A549 treated with DMSO at 1 μM for 4 hours (cell line): ENCODE measurements at places on chromosomes 3 and 15. TPM values are rescaled to one million over a fixed set of nuclear protein-coding genes. Genes with fewer than 3 reads are reported as not detected.

Gene AP3B2
- total RNA-seq: 0.61 to 1.2 TPM (median 0.74 TPM) in 5 replicates

Gene ZNF80
- total RNA-seq: not detected in 5 replicates

Gene GOLGA8G
- total RNA-seq: 0.04 TPM in 1 of 5 replicates, not detected in the others

Gene GOLGA6D
- 0.11 to 0.12 TPM in 2 of 5 replicates, not detected in the others for total RNA-seq

Gene C15orf62
- total RNA-seq: 0.07 to 0.14 TPM (median 0.12 TPM) in 4 of 5 replicates, not detected in the other

Gene TBCCD1
- total RNA-seq: 6.6 to 7.8 TPM (median 7.3 TPM) in 5 replicates

Gene CALML4
- total RNA-seq: 6.9 to 10.6 TPM (median 9.2 TPM) in 5 replicates

Gene DNASE1L3
- total RNA-seq: 0.11 to 0.29 TPM (median 0.21 TPM) in 3 of 5 replicates, not detected in the others

Gene ANKRD63
- total RNA-seq: 0.11 to 0.28 TPM (median 0.20 TPM) in 5 replicates

Gene PRTG
- 8.8 to 12.5 TPM (median 10.8 TPM) in 5 replicates for total RNA-seq

Gene PTPRG
- total RNA-seq: 2.3 to 3.5 TPM (median 3.2 TPM) in 5 replicates

Gene NAALADL2
- 0.14 to 0.36 TPM (median 0.24 TPM) in 4 of 5 replicates, not detected in the other for total RNA-seq

Gene CGNL1
- 1.6 to 2.4 TPM (median 2.0 TPM) in 5 replicates for total RNA-seq

Gene C3orf49
- not detected in 5 replicates for total RNA-seq

Gene PPARG
- total RNA-seq: 39.4 to 44.0 TPM (median 40.6 TPM) in 5 replicates
